A549 treated with DMSO at 1 μM for 4 hours (cell line): ENCODE measurements at places on chromosomes 11 and 22. TPM values are rescaled to one million over a fixed set of nuclear protein-coding genes. Genes with fewer than 3 reads are reported as not detected.

POU2AF2 gene
- not detected in 5 replicates for total RNA-seq

MS4A4E gene
- not detected in 5 replicates for total RNA-seq

EMID1 gene
- total RNA-seq = 0.28 to 0.33 TPM (median 0.31 TPM) in 5 replicates

PTPRCAP gene
- total RNA-seq = 0.22 to 0.36 TPM (median 0.30 TPM) in 5 replicates

RAPSN gene
- total RNA-seq = 0.10 to 0.35 TPM (median 0.21 TPM) in 5 replicates

PRG3 gene
- total RNA-seq = not detected in 5 replicates

IGLL5 gene
- total RNA-seq = not detected in 5 replicates

KCNJ4 gene
- 0.09 to 0.14 TPM (median 0.12 TPM) in 4 of 5 replicates, not detected in the other for total RNA-seq
